CD4-positive, alpha-beta memory T cell (primary cell): ENCODE measurements at places on chromosomes 1 and 21. TPM values are rescaled to one million over a fixed set of nuclear protein-coding genes. Genes with fewer than 3 reads are reported as not detected.

The MAEL gene
- not detected for polyA plus RNA-seq

The METTL13 gene
- 34.8 TPM for polyA plus RNA-seq

The ASTN1 gene
- not detected for polyA plus RNA-seq

The HEYL gene
- polyA plus RNA-seq, result not detected

The LRRC39 gene
- 0.13 TPM for polyA plus RNA-seq

The LAD1 gene
- not detected for polyA plus RNA-seq

The SLC30A2 gene
- not detected for polyA plus RNA-seq

The NSL1 gene
- polyA plus RNA-seq, result 61.8 TPM

The C1orf52 gene
- polyA plus RNA-seq, result 25.8 TPM

The SDF4 gene
- 97.4 TPM for polyA plus RNA-seq

The PADI3 gene
- polyA plus RNA-seq, result not detected

The LENEP gene
- not detected for polyA plus RNA-seq

The CEP350 gene
- polyA plus RNA-seq, result 65.9 TPM

The UMODL1 gene
- not detected for polyA plus RNA-seq

The TSPAN2 gene
- polyA plus RNA-seq, result 21.8 TPM

The OLIG1 gene
- polyA plus RNA-seq, result not detected
